Neural crest cell (in vitro differentiated cells): ENCODE measurements at places on chromosomes 7 and 10. TPM values are rescaled to one million over a fixed set of nuclear protein-coding genes. Genes with fewer than 3 reads are reported as not detected.

GRCh38 chr10:49115796-49116508 is 630 bp upstream of the VSTM4 start:
- no peak for DNase-seq

CALY gene
- total RNA-seq = 0.82 and 0.89 TPM in 2 replicates

GHRHR gene
- 0.84 TPM in 1 of 2 replicates, not detected in the other for total RNA-seq

- no peak for DNase-seq
These were observed 63.9 kb upstream of the ST8SIA6 start for GRCh38 chr10:17518338-17518737.

CLEC5A gene
- total RNA-seq = not detected in 2 replicates

CDHR3 gene
- 5.4 and 6.1 TPM in 2 replicates for total RNA-seq

PRPS1L1 gene
- total RNA-seq = not detected in 2 replicates

GRCh38 chr10:124325998-124326636 is 92.6 kb downstream of the OAT start:
- no peak for DNase-seq

DNA sequence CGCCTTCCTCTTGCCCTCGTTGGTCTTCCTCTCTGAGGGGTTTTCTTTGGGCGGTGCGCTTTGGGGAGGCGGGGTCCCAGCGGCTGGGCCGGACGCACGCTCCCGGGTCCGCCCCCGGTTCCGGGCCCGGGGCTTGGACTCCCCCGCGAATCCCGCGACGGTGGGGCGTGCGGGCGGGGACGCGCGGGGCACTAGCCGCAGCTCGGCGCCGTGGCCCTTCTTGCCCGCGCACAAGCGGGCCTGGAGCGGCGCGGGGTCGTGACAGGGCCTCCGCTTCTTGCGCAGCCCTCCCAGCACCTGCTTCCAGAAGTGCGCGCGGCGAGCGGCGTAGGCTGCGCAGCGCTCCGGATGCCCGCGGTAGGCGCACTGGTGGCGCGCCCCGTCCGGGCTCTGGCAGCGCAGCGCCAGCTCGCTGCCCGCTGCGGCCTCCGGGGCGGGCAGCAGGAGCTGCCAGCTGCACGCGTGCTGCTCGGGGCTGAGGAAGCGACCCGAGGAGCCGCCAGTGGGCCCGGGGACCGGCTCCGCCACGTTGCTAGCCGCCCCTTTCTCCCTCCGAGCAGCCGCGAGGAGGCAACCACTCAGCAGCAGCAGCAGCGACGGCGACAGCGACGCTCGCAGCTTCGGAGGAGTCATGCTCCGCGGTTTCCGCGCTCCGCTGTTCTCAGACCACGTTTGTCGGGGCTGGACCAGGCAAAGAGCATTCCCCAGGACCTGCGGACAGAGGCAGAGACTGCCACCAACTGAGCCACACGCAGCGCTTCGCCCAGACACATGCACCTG is 759 bp downstream of the FGFBP3 start:
- DNase-seq = no peak

LCOR gene
- 53.0 and 54.4 TPM in 2 replicates for total RNA-seq

DNA sequence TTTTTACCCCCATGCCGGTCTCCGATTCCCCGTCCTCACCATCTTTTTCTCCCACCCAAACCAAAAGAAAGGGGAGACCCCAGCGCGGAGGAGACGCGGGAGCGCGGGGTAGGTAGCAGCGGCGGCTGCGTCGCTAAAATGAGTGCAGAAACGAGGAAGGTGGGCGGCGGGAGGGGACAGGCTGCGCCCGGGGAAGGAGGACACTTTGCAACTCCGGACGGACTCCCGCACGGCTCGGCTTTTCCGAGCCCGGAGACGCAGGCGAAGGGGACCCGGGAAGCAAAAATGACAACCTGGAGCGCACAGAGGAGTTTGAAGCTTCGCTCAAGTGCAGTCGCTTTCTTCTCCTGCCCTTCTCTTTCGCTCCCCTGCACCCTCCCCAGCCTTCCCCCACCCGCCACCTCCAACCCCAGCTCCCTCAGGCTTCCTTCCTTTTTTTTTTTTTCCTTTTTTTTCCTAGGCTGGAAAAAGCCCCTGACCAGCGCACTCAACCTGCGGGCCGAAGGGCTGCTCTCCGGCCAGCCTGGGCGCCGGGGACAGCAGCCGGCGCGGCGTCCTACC is 453 bp downstream of the SFMBT2 start:
- DNase-seq = peak; percentile 18

DNA sequence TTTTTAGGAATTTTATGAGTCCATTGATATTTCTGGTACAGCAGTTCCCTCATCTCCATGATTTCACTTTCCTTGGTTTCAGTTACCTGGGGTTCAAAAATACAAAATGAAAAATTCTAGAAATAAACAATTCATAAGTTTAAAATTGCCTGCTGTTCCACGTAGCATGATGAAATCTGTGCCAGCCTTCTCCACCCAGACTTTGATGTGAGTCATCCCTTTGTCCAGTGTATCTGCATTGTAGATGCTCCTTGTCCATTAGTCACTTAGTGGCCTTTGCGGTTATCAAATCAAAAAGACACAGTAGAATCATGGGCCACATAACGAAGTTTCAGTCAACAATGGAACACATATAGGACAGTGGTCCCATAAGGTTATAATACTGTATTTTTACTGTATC is 286.9 kb downstream of the PTEN start:
- DNase-seq = no peak

SYPL1 gene
- 39.4 and 42.2 TPM in 2 replicates for total RNA-seq

HILPDA gene
- 46.7 and 51.9 TPM in 2 replicates for total RNA-seq

DNA sequence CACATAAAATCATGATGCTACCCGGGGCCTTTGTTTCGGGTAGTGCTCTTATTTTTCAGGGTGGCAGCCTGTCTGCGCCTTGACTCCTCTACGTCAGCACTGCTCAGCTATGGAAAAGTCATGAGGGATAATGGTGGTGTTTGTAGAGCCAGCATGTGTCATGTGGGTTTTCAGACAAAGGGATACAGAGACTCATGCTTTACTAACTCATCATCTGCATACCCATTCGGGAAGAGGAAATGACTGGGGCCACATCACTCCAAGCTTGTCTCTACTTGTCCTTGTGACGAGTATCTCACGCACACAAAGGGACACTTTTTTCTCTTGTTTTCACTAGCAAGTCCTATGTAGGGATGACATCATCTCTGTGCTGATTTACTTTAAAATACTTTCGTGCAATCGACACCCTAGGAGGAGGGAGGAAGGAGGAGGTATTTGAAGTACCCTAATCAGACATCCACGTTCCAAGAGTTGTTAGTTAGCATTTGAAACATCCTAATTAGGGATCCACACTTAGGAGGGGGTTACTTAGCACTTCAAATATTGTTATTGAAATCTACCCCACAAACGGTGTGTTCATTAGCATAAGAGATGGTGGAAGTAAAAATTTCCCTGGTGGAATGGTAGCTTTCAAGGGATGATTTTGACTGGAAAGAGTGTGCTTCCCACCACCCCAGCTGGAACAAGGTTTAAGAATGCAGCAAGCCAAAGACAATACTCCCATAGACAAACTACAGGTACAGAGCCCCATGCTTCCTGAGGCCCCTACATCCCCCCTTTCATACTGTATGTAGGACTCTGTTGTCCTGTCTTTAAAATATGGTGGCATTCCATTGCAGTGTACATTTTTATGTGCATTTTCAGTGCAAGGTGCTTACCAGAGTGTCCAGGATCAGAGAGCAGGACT is 52.0 kb downstream of the THNSL1 start:
- no peak for DNase-seq

UNCX gene
- 2.4 and 2.7 TPM in 2 replicates for total RNA-seq

GRCh38 chr10:25828475-25828874 is 105.6 kb upstream of the MYO3A start:
- no peak for DNase-seq

DNA sequence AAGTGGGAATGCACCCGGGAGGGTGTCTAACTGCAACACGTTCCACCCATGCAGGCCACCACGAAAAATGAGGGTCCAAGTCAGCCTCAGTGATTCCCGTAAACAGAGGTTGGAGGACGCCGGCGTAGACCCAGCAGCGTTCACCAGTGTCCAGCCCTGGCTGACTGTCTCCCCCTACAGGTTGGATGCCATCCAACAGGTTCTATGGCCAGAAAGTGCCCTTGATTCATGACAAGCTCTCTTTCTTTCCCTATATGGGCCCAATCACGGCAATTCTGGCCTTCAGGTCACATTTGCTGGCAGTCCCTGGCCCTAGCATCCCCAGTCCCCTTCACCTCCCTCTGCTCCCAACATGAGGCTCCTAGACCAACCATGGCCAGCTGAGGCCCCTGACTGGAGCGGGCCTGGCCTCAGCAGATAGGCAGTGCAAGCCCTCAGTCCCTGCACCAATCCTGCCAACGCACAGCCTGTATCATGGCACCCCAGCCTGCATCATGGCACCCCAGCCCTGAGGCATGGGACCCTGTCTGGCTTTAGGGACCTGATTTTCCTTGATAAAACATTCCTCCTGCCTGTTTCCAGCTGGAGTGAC is 227.4 kb downstream of the GRID1 start:
- peak; percentile 46 for DNase-seq

- DNase-seq = no peak
These were observed 864.8 kb upstream of the AUTS2 start for GRCh38 chr7:68733219-68734153.

MALSU1 gene
- total RNA-seq = 56.1 and 60.9 TPM in 2 replicates

DNA sequence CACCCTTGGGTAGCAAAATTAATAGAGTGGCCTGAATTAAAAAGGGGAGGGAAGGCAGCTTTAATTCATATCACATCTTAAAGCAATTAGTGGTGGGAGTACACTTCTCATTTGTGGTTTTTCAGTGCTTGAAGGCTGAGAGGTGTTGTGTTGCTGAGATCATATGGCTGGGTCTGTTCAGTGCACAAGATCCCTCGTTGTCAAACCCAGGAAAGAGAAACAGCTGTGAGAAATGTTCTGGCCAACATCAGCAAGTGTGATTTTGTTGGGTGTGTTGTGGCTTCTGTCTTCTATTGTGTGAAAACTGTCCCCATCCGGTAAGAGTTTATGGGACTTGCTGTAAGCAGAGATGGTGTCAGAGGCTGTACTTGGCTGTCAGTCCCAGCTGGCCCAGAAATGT is 197.9 kb upstream of the BMPER start:
- DNase-seq = no peak

ARHGAP19 gene
- total RNA-seq = 30.3 and 32.1 TPM in 2 replicates

GRCh38 chr10:119461380-119461779 is 81.1 kb downstream of the RGS10 start:
- DNase-seq = no peak

TMUB1 gene
- total RNA-seq = 44.9 and 46.5 TPM in 2 replicates

DNA sequence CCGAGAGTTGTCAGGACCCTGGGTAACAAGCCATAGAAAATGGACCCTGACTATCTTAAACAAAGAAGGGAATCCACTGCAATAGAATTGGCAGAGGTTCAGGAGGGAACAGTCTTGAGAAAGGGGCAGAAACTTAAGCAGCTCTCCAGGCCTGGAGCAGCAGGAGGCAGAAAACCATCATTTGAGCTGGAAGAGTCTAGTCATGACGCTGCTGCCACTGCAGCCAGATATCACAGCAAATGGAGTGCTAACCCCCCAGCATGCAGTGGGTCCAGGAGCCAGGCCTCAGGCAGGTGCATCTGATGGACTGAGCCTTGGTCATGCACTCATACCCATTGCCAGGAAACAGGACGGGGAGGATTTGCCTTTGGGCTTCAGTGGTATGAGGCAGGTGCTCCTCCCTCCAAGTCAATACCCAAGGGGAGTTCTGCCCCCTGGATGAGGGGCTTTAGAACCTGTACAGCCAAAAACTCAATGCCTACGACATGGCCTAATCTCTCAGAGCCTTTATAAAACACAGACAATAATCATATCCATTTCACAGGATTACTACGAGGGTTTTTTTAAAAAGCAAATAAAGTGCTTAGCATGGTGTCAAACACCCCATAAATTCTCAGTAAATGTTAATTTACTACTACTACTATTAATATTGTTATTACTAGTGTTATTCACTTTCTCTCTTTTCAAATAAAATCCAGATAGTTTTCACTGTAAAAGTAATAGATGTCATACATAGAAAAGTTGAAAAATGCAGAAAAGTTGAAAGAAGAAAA is 30.7 kb downstream of the DUSP5 start:
- DNase-seq = no peak

DNA sequence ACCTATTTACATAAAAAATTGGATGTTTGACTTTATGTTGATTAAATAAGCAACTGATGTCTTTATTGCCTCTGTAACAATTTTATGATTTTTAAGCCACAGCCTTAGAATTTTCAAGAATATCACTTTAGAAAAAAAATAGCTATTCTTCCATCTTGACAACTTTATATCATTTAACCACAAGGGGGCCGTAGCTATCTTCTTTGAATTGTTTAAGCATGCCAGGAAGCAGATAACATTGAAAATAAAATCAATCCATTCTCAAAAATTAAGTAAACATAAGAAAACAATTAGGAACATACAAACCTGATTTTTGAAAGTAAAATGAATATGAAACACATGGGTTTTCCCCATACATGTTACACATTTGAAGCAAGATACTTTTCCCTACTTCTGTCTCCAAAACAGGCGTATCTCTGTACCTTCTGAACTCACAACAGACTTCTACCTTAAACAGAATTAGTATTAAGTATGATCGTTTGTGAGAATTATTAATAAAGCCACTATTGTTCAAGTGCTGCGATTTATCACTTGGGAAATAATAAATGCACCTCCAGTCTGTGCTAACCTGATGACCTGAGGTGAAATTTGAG is 209.0 kb downstream of the CACNA2D1 start:
- no peak for DNase-seq

PLXNA4 gene
- total RNA-seq = 21.7 and 22.9 TPM in 2 replicates

- no peak for DNase-seq
These were observed 869.4 kb upstream of the PHF14 start for GRCh38 chr7:10104292-10104691.

RALA gene
- 39.2 and 39.5 TPM in 2 replicates for total RNA-seq

PIP gene
- not detected in 2 replicates for total RNA-seq

PLAU gene
- total RNA-seq = 3.5 and 4.2 TPM in 2 replicates
